Stimulated activated CD4-positive, alpha-beta T cell treated with anti-CD3 and anti-CD28 coated beads, Interleukin-4, amount 100 ng/mL, for 48 hours (primary cell): ENCODE measurements at places on chromosomes 6 and 20.

GRCh38 chr6:150252714-150253444 lies 110.0 kb downstream of the PPP1R14C start:
- DNase-seq = no peak

DNA sequence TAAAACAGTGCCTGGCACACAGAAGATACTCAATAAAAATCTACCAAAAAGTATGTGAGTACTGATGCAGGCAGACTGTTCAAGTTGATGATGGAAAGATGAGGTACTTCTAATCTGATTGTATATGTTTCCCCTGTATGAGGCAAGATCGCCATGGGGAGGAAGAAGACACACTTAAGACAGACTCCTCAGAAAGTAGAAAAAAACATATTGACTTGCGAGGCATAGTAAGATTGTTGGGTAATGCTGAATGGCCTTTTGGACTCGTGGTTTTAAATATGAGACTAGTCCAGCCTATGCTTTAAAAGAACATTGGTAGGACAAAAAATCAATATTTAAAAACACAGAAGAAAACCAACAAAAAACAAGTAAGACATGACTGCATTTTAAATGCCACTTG lies 72.6 kb downstream of the SHPRH start:
- DNase-seq = no peak

DNA sequence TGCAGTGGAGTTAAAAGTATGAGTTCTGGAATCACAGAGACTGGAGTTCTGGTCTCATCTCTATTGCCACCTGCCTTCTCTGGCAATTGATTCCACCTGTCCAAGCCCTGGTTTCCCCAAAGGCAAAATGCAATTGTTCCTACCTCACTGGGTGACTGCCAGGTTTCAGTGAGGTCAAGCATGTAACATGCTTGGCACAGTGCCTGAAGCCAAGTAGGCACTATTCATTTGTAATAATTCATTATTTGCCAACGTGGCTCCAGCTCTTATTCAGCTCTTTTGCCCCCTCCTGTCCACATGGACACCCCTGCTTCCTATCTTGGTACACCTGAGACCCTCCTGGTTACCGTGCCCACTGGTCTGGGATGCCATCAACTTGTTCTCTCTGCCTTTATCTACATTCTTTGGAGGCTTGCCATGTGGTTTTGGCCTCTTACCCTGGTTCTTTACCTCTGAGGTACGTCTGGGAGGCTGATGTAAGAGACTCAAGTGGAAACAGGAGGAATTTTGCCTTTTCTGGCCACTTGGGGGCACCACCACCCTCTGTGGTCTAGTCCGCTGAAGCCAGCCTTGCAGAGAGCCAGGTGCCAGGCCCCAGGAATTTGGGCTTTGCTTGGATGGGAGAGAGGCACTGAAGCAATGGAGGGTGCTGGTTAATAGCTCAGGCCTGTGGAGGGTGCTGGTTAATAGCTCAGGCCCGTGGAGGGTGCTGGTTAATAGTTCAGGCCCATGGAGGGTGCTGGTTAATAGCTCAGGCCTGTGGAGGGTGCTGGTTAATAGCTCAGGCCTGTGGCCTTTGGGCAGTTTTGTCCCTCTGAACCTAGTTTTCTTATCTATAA lies 1.7 kb downstream of the KCNK15 start:
- peak; percentile 63 for DNase-seq

GRCh38 chr20:31543966-31544598 lies 29.8 kb downstream of the HM13 start:
- DNase-seq = no peak

DNA sequence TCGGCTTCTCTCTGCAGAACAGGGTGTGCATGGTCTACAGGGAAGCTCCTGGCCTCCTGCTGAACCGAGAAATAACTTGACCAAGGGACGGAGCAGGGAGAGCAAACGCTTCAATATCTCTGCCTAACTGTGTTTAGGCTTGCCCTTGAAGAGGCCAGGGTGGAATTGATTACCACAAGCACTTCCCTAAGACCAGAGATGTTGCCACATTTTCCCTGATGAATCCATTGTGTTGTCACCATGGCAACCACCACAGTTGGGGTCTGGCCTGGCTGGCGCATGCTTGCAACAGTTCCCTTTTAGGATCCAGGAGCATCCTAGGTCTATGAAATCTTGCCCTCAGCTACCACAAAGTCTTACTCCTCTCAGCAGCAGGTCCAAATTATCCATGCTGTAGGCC lies 213.5 kb upstream of the SULF2 start:
- no peak for DNase-seq

DNA sequence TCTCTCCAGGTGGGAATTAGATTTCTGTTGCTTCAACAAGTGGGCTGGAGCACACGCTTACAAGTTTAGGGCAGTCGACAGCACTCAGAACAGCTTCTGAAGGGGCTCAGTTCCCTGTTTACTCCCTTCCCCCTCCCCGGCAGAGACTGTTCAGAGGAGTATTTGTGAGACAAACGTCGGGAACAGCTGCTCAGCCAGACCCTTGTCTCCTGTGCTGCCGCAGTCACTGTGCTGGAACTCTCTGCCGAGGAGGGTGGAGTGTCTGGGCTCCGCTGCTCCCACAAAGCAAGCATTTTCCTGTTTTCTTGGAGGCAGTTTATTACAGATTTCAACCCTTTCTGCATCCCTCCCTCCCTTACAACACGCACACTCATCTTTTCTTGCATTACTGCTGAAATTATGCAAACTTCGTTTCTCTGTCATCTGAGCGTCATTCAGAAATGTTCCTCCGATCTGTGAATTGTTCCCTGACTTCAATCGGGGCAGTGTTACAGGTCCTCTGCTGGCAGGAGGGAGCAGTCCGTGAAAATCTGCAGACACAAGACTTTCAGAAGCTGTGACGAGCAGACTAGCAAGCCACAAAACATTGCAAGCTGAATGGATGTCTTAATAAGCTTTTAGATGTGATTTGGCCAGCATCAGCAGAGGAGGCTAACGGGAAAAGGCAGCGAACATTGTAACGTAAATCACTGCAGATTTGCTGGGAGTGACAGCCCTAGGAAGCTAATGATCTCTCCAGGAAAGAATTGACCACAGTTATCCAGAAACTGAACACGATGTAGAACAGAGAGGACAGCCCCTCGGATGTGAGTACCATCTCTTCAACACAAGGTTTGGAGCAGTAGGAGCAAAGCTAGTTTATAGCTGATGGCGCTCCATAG lies 76.2 kb downstream of the LYRM2 start:
- no peak for DNase-seq

DNA sequence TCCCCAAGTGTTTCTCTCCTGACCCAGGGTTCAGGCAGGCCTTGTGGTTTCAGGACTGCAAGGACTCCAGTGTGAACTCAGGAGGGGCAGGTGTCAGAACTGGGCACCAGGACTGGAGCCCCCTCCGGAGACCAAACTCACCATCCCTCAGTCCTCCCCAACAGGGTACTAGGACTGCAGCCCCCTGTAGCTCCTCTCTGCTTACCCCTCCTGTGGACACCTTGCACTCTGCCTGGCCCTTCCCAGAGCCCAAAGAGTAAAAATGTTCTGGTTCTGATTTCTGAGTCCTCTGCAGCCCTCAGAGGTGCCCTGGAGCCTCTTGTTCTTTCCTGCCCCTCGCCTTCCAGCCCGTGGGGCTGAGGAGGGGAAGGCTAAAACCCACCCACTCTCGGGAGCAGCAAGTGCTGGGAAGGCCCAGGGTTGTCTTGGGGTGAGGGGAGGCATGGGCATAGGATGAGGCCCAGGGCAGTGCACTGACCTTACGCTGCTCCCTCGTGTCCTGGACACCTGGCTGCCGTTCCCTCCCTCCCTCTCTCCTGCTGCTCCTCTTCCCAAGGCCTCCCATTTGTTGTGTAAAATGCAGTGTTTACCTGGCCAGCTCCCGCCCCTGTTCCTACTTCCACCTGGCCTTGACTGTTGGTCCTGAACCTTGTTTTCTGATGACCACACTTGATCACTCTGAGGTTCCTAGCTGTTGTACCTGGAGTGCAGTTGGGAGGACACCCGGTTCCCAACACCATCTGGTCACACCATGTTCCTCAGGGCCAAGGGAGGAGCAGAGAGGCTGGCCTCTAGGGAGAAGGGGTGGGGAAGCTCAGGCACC lies 9.9 kb downstream of the CNPY3 start:
- DNase-seq = no peak

GRCh38 chr6:2655844-2656433 lies 94.8 kb downstream of the MYLK4 start:
- no peak for DNase-seq

DNA sequence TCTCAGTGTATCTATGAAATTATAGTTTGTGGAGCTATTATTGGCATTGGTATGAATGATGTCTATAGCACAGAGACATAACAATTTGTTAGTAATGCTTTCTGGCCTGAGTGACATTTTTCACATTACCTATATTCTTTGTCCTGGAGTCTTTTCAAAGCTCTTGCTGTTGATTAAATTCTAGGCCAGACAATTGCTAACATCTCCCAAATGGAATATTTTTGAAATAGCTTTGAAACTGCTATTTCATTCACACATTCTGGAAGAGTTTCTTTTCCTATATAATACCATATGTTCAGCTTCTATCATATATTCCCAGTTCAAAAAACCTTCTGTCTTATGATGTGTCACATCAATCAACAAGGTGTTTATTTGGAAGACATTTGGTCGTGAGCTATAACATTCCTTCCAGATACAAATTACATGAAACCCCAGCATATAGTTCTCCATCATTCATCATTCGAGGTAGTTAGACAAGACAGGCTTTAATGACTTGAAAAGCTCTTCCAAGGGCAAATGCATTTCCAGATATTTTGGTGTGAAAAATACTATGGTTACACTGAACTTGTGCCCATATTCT lies 452.8 kb downstream of the KHDRBS2 start:
- DNase-seq = no peak

DNA sequence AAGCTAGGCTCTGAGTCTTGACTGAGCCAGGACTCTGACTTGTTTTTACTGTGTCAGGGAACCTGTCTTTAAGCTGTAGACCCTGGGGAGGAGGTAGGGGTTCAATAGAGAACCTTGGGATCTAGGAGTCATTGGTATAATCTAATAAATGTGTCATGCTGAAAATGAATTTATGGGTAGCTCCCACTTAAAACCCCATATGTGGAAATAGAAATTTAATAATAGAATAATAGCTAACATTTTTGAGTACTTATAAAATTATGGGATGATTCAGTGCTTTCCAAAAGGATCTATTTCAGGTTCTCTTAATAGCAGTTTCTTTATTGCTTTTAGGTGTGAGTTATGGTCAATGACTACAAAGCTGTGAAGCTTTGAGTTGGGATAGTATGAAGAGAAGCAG lies 41.7 kb downstream of the CTNNBL1 start:
- DNase-seq = no peak

DNA sequence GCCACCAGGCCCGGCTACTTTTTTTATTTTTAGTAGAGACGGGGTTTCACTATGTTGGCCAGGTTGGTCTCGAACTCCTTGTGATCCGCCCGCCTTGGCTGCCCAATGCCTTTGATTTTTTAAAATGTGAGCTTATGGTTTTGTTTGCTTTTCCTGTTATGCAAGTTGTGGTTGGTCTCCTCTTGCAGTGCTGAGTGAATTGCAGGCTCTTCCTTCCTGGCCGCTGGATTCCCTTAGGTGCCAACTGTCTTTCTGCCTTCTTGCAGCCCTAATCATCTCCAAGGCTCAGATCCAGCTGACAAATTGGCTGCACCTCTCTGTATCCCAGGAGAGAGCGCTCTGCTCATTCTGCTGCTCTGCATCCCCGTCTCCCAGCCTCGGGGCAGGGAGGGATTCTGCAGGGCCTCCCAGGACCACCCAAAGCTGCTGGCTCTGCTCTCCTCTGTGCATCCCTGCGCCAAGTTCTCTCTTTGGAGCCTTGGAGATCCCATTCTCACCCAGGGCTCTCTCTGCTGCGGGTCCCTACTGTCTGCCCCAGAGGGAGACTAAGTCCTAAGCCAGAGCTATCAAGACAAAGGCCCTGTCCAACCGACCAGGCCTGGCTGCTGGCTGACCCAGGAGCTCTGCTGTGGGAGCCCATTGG lies 14.1 kb upstream of the EMILIN3 start:
- DNase-seq = no peak

DNA sequence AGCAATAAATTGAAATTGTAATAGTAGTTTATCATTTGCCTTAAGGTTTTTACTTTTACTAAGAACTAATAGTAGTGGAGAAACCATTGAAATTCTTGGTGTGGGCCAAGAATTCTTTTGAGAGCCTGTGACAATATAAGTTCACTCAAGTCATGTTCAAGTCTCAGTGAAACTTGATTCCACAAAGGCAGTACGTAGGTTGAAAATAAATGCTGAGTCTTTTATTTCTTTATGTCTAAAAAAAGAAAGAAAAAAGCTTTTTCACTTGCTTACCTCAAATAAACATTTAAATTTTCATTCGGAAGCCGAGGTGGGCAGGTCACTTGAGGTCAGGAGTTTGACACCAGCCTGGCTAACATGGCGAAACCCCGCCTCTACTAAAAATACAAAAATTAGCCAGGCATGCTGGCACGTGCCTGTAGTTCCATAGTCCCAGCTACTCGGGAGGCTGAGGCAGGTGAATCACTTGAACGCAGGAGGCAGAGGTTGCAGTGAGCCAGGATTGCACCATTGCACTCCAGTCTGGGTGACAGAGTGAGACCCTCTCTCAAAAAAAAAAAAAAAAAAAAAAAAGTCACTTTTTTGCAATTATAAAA lies 57.8 kb upstream of the NELFCD start:
- no peak for DNase-seq

DNA sequence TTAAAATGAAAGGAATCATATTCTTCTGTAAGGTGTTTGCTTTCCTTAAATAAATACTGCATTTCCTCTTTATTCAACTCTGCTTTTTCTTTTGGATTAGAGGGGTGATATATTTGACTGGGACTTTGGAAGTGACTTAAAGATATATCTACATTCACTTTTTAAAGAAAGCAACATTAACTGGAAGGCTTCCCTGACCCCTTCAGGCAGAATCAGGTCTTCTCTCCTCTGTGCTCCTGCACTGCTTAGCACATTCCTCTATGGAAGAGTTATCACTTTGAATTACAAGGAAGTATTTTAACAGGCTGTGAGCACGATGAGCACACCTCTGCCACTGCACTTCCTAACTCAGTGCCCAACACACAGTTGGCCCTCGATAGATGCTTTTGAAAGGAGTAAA lies 59.2 kb upstream of the POU3F2 start:
- DNase-seq = no peak

GRCh38 chr20:61982951-61983315 lies 82.7 kb downstream of the TAF4 start:
- DNase-seq = no peak

GRCh38 chr6:111536910-111537527 lies 54.0 kb upstream of the REV3L start:
- no peak for DNase-seq

- DNase-seq = no peak
These were observed 39.8 kb downstream of the CD164 start for GRCh38 chr6:109342506-109342905.

- DNase-seq = no peak
These were observed 104.1 kb upstream of the FOXA2 start for GRCh38 chr20:22688485-22688884.

- DNase-seq = no peak
These were observed 419.5 kb downstream of the DHX35 start for GRCh38 chr20:39381595-39381994.

GRCh38 chr6:138374230-138374629 lies 3.5 kb upstream of the SMIM28 start:
- DNase-seq = no peak
